Small intestine (tissue), 16 donors: ENCODE measurements at places on chromosomes 3 and 15.

DNA sequence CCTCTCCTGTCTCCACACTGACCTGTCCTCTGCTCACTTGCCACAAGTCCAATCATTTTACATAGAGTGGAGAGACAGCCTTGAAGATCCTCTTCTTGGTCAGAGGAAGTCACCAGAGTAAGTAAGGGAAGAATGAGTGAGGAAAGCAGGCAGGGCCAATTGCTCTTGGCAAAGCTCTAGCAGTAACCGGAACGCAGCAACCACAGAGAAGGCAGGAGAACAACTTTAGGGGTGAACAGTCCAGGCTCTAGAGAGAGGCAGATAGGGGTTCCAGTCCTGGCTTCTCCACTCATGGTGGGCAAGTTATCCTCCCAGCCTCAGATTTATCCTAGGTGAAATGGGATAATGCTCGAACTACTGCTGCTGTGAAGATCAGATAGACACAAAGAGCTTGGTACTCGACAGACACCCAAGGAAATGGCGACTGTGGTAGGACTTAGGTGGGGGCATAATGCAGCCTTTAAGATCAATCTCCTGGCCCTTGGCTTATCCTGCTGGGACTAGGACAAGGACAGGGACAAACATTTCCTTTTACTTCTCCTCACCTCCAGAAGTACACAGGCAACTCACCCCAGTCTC lies 1.2 kb upstream of the ADAMTSL3 start:
- no peak for DNase-seq

DNA sequence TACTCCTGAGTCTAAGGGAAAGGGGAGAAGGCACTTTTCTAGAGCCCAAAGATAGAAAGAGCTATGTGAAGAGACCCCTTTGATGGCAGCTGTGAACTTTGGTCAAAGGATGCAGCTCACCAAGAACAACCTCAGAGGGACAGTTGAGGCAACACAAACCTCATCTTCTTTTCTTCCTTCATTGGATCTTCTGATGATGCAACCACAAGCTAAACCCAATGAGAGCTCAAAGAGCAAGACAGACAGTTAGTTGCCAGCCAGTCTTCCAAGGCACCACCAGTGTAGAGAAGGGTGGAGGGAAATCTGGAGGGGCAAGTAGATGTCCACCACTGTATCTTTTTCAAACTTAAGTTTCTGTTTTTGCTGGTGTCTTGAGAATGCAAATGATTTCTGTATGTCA lies 10.4 kb upstream of the MNS1 start:
- DNase-seq: no peak

- DNase-seq: no peak
Measured at GRCh38 chr3:39097716-39098472, 9.5 kb downstream of the GORASP1 start.

- DNase-seq: no peak
Measured at GRCh38 chr15:88989578-88989977, 76.4 kb upstream of the MFGE8 start.

GRCh38 chr3:65901226-65901625 lies 137.5 kb downstream of the MAGI1 start:
- DNase-seq: no peak

DNA sequence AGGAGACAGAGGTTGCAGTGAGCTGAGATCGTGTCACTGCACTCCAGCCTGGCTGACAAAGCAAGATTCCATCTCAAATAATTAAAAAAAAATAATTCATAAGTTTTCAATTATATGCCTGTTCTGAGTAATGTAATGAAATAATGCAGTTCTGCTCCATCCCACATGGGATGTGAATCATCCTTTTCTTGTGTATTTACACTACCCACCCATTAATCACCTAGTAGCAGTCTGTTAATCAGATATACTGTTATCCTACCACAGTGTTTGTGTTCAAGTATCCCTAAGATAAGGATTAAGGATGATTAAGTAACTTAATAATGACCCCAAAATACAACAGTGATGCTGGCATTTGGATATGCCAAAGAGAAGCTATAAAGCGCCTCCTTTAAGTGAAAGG lies 38.8 kb downstream of the PIGB start:
- no peak for DNase-seq

DNA sequence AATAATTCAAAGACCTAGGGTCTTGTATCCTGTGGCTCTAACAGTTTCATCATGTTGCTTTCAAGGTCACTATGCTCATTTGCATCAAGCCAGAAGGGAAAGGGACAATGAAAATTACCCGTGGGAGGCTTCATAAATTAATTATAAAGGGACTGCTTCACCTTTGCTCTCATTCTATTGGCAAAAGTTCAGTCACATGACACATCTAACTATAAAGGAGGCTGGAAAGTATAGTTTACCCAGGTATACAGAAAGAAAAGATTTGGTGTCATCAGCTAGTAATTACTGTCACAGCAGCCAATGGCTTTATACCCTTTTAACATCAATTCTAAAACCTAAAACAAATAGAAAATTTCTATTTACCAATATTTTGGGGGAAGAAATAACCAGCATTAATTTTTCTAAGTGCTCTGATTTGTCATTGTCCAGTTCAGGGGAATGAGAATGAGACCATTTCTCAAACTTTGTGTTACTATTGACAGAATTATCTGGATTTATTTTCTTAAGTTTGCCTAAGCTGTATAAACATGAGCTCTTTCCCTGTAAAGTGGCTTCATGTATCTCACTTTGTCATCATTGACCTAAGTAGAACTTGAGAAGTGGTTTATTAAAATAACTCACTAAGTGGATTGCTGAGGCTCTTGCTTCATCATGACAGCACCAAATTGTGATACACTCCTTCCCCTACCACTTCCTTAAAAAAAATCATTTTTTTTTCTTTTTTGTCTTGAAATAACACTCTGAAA lies 257.7 kb upstream of the PEX5L start:
- no peak for DNase-seq

GRCh38 chr3:120773932-120774331 lies 31.4 kb downstream of the GTF2E1 start:
- no peak for DNase-seq

DNA sequence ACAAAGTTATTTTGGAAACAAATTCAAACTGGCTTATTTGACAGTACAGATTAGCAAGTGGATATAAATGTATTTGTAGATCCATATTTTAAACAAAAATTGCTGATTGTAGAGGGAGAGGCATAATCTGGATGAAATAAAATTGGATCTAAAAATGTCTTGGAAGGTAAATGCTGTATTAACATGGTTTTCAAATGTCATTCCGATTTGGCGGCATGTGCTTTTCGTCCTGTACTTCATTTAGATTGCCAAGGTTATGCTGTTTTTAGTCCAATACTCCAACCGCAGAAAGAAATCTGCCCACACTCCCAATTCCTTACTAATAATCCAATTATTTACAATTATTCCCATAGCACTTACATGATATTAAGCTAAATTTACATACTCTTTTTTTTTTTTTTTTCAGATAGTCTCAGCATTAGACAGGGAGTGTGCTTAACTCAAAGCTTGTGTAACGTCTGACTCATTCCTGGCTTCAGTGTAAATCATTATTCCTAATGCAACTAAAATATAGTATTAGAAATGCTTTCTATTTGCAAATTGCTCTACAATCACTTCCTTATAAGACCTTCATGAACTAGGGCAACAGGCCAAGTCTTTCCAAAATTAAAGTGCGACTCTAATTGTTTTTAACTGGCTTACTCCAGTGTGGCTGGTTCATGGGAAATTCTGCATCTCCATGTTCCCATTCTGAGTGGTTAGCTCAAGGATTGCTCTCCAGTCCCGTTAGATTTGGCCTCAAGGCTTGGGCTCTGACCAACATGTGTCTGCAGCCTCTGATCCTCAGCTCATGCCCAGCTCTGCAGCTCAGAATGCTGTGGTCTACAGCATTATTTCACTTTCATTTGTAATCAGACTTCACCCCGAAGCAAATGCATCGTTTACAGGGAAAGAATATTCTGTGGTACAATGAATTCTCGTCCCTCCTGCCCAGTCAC lies 103.9 kb downstream of the FBN1 start:
- no peak for DNase-seq

- no peak for DNase-seq
Measured at GRCh38 chr3:139120086-139121056, 75.7 kb upstream of the PRR23C start.
